ENCODE measurements at places on chromosomes 7 and 10. TPM values are rescaled to one million over a fixed set of nuclear protein-coding genes. Genes with fewer than 3 reads are reported as not detected.

The ASB10 gene
- 6.2 TPM for polyA plus RNA-seq

The DPYSL4 gene
- 1.3 TPM for polyA plus RNA-seq

The INMT gene
- 8.3 TPM for polyA plus RNA-seq

DNA sequence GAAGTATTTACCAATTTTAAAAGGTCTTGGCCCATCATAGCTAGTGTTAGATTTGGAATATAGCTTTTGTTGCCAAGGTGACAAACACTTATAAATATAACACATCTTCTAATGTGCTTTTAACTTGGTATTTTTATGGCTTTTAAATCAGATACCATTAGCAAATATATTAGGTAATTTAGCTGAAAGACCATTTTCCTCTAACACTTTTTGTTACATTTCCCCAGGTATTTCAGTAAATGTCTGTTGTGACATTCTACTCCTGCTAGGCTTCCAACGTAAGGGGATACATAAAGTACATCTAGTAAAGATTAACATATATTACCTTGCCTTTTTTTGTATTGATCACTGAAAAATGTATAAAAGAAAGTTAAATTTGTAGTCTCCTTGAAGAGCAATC is 75.0 kb upstream of the SEM1 start:
- DNase-seq = no peak

Measured in forelimb muscle (tissue), 1 donor.